Right hindlimb (tissue), 1 donor: ENCODE measurements at places on chromosomes 12 and 14.

DNA sequence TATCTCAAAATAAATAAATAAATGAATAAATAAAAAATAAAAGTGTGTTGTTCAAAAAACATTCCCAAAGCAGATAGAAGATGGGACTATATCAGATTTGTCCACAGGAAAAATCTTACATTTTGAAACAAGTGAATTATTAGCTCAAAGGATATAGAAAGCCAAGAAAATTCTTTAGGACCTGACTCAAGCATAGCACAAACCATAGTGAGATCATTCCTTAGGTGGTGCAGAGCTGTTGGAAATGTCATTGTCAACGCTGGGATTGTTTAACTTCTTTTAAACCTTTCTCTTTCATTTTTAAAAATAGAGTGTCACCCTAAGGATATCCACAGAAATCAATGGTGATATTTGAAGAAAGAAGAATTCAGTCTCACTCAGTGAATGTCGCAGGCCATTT lies 43.5 kb downstream of the DRAM1 start:
- DNase-seq = no peak

- peak; percentile 5 for DNase-seq
Observed at GRCh38 chr14:100609331-100609870, 22.2 kb upstream of the BEGAIN start.

GRCh38 chr12:98530068-98530467 lies 14.7 kb downstream of the TMPO start:
- DNase-seq = no peak

DNA sequence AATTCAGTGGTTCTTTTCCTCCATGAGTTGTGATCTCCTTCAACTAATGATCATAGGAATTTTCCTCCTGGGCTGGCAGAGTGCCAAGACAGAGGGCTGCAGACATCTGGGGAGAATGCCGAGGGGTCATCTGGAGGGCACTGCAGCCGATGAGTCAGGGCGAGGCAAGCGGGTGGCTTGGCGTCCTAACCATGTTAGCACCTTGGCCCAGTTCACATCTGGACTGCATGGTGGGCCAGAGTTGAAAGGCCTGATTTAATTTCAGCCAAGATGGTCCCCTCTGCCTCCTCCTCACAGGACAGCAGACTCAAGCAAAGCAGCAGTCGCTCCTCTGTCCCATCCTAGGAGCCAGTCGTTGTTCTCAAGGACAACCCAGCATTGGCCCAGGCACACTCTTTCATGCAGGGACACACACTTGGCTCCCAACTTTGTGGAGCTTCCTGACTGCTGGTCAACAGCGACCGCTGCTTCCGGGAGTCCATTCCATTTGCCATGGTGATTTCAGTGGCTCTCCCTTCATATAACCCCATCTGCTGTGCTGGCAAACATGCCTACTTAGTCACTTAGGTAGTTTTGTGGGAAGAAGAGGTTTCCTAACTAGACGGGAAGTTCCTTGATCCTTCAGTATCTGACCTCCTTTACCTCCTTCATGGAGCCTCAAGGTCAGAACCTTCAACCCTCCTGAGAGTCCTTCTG lies 161.8 kb downstream of the TTC8 start:
- DNase-seq = peak; percentile 20

- DNase-seq = no peak
Observed at GRCh38 chr12:70948236-70948975, 27.9 kb upstream of the PTPRR start.

DNA sequence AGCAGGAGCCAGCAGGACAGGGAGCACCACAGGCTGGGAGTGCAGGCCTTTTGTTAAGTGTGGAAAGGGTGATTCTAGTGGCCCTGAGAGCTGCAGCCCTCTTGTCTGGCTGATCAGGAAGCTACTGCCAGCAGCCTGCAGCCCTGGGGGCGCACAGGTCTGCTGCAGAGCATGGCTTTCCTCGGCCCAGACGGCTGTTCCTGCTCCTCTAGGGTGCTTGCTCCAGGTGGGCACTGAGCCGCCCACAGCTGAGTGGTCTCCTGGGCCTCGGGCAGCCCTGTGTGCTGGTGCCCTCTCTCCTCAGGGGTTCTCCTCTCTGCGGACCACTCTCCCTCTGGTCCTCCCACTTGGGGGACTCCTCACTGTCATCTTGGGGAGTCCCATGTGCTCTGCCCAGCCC lies 18.9 kb downstream of the CCDC88C start:
- DNase-seq = no peak

DNA sequence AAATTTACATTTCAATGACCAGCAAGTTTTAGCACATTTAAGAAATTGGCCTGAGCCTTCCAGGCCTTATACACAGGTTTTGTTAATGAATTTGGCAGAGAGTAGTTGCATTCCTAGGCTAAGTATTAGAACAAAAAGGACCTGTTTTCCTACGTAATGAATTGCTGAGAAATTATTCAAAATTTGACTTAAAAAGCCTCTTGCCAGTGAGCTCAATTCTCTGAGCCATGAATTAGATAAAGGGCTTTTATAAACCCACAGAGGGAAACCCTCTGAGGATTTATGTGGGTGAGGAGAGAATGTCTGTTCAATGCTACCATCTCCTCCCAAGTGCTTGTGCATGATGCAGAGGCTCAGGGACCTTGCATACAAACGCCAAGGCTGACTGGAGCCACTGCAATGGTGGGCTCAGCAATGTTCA lies 94.5 kb upstream of the PELI2 start:
- DNase-seq = no peak

GRCh38 chr12:109170324-109170723 lies 53.9 kb downstream of the ACACB start:
- DNase-seq = no peak

DNA sequence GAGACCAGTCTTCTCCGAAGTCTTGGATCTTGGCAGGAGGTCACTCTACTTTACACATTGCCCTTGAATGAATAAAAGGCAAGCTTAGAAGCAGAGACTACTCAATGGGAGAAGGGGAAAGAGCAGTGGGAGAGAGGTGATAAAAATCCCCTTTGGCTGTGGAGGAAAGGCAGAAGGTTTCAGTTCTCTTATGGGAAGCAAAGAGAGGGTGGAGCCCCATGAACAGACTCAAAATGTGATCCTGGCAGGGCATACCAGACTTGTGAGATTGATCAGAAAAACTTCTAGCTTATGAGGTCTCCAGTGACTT lies 49.6 kb upstream of the HECTD1 start:
- DNase-seq = no peak

DNA sequence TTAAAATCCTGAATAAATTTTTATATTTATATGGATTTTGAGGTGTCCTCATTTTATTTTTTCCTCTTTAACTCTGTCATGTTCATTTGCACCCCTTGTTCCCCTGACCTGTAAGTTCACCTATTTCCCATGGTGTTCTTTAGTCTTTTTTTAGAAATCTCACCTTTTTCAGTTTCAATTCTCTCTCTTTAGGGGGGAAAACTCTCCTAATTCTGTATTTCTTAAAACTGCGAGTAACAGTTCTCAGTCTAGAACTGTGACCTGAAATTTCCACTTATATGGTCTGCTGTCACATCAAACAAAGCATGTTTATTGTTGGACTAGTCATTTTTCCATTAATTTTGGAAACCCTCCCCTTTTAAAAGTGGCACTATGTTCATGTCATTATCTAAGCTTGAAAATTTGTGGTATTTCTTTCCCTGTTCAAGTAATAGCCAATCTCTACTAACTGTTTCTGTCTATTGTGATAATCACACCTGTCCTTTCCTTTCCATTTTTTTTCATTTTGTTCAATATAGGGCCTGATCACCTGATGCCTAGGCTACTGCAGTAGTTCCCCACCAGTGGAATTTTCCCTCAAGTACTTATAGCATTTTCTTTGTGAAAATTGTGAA lies 14.0 kb upstream of the FBXO33 start:
- no peak for DNase-seq
